ENCODE measurements at places on chromosomes 5 and 9. TPM values are rescaled to one million over a fixed set of nuclear protein-coding genes. Genes with fewer than 3 reads are reported as not detected.

DNA sequence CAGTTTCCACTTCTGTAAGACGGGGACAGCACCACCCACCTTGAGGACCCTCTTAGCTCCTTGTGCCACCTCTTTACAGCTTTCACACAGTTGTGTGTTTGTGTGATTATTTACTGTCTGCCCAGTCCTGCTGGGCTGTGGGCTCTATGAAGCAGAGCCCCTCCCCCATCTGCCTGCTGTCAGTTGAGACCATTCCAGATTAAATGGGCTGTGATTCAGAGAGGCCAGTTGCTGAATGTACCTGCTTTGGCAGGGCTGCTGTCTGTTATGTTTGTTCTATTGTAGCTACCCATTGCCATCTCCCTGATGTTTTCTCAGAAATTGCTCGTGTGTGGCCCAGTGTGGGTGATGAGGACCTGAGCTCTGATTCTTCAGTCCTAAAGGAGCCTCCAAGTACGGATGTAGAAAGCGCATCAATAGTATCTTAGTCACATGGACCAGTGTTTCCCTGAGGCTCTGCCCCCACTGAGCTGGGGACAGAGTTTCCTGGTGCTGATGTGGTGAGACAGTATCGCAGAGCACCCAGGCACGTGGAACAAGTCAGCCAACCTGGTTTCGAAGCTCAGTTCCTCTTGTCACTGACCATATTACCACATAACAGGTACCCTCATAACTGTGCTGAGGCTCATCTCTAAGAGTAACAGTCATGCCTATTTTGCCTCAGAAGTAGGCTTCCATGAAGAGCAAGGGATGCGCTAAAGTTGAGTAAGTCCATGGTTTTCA is 3.7 kb downstream of the ANGPTL2 start:
- DNase-seq, result no peak
- H3K27ac ChIP-seq, result no peak overlapping the region
- H3K27me3 ChIP-seq, result no peaks in the 10 kb centered on the region

DNA sequence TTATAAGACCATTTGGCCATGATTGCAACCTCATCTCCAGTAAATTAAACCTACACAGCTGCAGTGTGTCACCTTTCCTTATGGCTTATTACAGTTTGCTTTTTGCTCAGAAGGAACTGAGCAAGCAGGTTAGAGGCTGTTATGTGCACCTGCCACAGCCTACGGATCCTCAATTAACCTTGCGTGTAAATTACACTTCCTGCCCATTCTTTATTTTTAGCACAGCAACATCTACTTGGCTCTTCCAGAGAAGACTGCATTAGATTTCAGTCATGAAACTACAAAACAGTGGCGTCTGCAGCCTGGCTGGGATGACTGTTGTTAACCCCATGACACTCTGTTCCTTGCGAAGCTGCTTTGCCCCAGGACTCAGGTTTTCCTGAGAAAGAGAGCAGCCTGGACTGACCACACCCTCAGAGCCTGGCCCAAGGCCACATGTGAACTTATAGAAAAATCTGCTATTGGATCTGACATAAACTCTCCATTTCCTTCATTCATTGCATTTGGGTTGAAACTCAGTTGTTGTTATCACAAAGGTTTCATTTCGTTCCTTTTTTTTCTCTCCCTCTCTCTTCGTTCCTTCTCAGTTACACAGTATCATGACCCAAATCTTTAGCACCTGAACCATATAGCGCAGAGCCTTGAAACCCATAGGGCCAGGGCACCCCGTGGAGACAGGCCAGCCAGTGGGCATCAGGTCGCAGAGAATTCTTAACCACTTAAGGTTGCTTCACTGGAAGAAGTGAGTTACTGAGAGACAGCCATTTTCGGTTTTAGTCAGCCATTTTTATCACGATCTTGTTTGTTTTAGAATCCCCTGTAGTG is 138.6 kb downstream of the PALM2AKAP2 start:
- no peak overlapping the region for H3K27ac ChIP-seq
- H3K27me3 ChIP-seq, result no peaks in the 10 kb centered on the region
- H3K4me1 ChIP-seq, result peaks cover 14% of the 10 kb centered on the region
- H3K36me3 ChIP-seq, result no peaks in the 10 kb centered on the region
- DNase-seq, result peak; percentile 59

DNA sequence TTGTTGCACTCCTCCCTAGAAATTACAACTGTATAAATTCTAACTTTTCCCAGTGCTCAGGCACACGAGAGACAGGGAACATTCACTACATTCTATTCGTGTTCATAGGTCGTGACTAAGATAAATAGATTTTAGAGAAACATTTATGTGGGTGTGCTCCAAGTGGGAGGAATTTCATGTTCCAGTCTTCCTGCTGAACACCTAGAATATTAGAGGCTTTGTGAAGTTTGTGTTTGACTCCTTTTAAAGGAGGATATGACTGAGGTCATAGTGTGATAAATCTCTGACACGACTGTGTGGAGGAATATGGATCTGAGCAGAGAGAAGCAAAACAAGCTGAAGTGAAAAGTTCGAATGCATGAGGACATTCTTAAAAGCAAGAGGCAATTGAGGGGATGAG is 355.3 kb downstream of the ZSWIM6 start:
- H3K4me3 ChIP-seq, result no peak overlapping the region
- no peak overlapping the region for H3K27ac ChIP-seq
- H3K27me3 ChIP-seq, result no peaks in the 10 kb centered on the region

DNA sequence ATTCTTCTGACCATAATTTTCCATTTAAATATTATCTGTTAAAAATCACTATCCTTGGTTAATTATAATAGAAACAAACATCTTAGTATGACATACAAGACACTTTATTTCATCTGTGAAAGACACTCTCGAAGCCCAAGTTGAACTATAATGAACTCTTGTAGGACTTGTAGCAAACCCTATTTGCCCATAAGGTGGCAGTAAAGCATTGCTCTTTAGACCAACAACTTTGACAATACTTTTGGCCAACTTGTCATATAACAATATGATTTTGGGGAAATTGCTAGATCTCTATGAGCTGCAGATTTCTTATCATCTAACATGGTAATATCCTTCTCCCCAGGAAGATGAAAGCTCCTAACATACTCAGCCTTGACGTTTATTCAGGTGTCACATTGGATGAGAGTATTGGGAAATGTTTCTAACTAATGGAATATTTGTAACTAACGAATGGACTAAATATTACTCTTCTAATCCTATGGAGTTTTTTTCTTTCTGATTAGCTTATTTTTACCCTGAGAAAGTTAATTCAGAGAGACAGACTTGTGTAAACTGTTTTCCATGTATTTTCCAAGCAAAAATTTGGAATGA is 11.0 kb downstream of the SPINK14 start:
- H3K27ac ChIP-seq, result no peak overlapping the region
- no peaks in the 10 kb centered on the region for H3K36me3 ChIP-seq
- peak; percentile 84 for DNase-seq
- H3K4me3 ChIP-seq, result no peak overlapping the region
- no peaks in the 10 kb centered on the region for H3K4me1 ChIP-seq

The SLC34A3 gene
- not detected for polyA plus RNA-seq

The HNRNPA0 gene
- 21.2 TPM for polyA plus RNA-seq

The SHISAL2B gene
- polyA plus RNA-seq, result not detected

The RALGDS gene
- polyA plus RNA-seq, result 32.8 TPM
